ENCODE measurements at places on chromosomes 16 and 17.

- no peak for DNase-seq
Measured at GRCh38 chr16:73323880-73324279, 276.0 kb upstream of the ZFHX3 start.

DNA sequence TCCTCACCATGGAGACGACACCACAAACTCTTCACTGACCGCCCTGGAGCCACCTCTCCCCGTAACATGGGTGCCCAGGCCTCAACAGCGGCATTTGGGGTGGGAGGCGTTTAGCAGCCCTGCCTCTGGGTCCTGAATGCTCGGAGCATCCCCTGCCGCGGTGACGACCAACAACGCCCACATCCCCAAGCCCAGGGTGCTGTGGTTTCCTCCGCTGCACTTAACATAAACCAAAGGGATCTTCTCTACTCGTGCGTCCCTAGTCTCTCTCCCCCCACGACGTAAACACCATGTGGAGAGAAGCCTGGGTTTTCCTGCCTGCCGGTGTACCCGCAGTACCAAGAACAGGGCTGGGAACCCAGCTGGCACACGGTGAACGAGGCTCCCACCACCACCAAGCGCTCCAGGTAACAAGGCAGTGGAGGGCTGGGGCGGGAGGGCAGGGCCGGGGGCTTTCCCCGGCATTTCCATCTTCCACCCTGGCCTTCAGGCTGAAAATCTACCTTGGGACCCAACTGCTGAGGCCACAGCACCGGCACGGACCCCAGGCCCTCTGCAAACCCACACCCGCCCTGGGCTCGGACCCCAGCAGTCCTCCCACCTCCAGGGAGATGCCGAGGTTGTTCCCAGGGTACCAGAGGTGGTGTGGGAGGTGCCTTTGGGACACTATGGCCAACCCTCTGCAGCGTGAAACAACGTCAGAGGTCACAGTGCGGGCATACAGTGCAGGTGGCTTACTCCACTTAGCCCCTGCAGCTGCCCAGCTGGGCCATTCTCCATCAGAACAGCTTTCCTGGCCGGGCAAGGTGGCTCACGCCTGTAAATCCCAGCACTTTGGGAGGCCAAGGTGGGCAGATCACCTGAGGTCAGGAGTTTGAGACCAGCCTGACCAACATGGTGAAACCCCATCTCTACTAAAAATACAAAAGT lies 54.3 kb downstream of the TIMM22 start:
- no peak for DNase-seq

DNA sequence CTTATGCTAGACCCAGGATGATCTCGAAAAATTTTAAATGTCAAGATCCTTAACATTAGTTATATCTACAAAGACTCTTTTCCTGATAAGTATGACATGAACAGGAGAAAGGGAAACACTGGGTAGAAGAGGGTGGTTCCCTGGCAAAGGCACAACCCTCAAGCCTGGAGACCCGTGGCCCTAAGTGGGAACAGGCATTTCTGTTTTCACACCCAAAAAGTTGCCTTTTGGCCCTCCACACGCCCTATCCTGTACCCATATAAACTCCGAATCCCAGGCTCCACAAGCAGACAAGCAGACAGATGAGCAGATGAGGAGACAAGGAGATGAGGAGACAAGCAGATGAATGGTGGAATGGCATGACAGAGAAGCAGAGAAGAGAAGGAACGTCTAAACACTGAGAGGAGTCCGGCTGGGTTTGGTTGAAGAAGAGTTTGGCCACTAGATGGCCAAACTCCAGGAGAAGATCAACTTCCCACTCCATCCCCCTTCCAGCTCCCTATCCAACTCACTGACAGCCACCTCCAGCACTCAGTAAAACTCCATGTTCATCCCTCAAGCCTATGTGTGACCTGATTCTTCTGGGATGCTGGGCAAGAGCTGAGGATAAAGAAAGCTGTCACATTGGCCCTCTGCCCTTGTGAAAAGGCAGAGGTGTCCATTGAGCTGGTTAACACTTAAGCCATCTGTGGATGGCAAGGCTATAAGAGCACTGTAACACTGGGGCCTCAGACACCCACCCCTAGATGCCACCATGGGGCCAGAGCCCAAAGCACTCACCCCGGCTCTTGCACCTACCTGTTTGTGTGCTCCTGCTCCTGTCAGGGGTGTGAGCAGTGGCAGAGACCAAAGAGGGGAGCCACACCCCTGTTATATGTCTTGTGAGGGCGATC lies 139.6 kb upstream of the FAM20A start:
- no peak for DNase-seq

- DNase-seq, result no peak
Measured at GRCh38 chr17:32928586-32929535, 908 bp downstream of the TMEM98 start.

DNA sequence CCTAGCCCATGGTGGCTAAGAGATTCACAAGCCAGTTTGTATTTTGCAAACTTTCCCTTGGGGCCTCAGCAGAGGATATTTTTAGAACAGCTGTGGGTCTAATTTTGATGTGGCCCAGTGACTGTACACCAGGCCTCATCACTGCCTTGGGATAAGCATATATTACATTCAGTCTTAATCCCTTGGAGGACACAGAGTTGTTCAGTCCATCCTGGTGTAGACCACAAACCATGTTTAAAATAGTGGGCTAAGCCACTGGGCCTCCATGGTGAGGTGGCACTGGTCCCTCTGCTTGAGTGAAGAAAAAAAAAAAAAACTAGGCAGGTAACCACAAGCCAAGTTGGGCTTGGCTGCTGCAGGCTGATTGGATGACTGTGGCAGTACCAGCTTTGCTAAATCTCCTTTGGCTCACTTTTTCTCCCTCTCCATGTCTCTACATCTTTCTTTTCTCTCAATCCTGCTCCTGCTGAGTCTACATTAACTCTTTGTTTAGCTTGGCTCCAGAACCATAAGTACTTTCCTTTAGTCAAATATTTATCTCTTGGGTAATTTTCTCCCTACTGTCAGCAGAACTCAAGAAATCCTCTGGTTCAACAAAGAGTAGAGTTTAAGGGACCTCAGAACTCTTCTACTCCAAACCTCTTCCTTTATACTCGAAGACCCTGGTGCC lies 120.0 kb upstream of the TBX2 start:
- DNase-seq, result peak; percentile 61

DNA sequence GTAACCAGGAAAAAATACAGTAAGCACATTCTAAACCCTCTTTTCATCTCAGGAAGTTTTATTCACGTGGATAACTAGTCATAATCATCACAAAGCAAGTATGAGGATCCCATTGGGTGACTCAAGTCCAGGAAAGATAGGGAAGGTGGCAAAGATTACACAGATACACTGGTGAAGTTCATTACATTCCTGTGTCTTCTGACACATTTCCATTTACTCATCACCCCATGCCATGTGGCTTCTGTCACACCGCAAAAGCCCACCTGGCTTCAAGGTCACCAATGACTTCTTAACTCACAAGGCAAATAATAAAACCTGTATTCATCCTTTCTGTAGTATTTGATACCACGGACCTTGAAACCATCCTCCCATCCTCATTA lies 17.0 kb downstream of the HS3ST3A1 start:
- DNase-seq, result no peak

- no peak for DNase-seq
Measured at GRCh38 chr17:7588553-7589203, 1.2 kb downstream of the SOX15 start.

Measured in stromal cell of bone marrow (primary cell).